ENCODE measurements at places on chromosomes 6 and 20.

GRCh38 chr20:56442389-56443365, 25.8 kb upstream of the RTF2 start:
- no peaks in the 10 kb centered on the region for H3K27me3 ChIP-seq
- no peak overlapping the region for H3K4me3 ChIP-seq
- H3K27ac ChIP-seq: no peak overlapping the region
- H3K36me3 ChIP-seq: no peaks in the 10 kb centered on the region

GRCh38 chr20:20658871-20659431, 53.5 kb downstream of the RALGAPA2 start:
- DNase-seq: no peak
- H3K27me3 ChIP-seq: no peaks in the 10 kb centered on the region
- H3K4me1 ChIP-seq: no peaks in the 10 kb centered on the region
- H3K4me3 ChIP-seq: no peak overlapping the region
- no peak overlapping the region for H3K27ac ChIP-seq
- no peaks in the 10 kb centered on the region for H3K36me3 ChIP-seq

- H3K27me3 ChIP-seq: no peaks in the 10 kb centered on the region
- no peak for DNase-seq
- H3K4me1 ChIP-seq: no peaks in the 10 kb centered on the region
- H3K27ac ChIP-seq: no peak overlapping the region
These were observed 49.9 kb upstream of the TOP1 start for GRCh38 chr20:40978761-40979160.

GRCh38 chr6:17012421-17013225, 89.2 kb upstream of the STMND1 start:
- no peak for DNase-seq
- H3K36me3 ChIP-seq: no peaks in the 10 kb centered on the region
- H3K4me3 ChIP-seq: no peak overlapping the region
- H3K27me3 ChIP-seq: no peaks in the 10 kb centered on the region
- no peak overlapping the region for H3K27ac ChIP-seq

GRCh38 chr6:167827583-167828324, 1.0 kb downstream of the AFDN start:
- peak overlapping the region; percentile 77 for H3K27ac ChIP-seq
- peaks cover 35% of the 10 kb centered on the region for H3K4me1 ChIP-seq
- peak overlapping the region; percentile 82 for H3K4me3 ChIP-seq
- no peaks in the 10 kb centered on the region for H3K36me3 ChIP-seq
- peak; percentile 74 for DNase-seq

DNA sequence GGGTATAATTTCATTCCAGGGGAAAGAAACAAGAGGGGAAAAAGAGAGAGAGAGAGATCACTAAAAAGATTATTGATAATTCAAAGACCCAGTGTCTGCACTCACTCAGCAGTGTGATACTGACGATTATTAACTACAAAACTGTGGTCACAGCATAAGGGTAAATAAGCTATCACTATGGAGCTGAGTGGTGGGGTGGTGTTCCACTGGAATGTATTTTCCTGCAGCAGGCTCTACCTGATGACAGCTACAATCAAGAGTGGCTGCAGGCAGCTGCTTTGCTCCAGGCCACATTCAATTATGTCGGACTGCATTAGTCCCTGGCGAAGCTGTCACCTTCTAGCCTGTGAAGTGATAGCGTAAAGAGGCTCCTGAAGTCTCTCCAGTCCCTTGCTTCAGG, 122.2 kb upstream of the TFAP2D start:
- no peaks in the 10 kb centered on the region for H3K27me3 ChIP-seq
- H3K4me3 ChIP-seq: no peak overlapping the region
- H3K27ac ChIP-seq: no peak overlapping the region
- DNase-seq: no peak

DNA sequence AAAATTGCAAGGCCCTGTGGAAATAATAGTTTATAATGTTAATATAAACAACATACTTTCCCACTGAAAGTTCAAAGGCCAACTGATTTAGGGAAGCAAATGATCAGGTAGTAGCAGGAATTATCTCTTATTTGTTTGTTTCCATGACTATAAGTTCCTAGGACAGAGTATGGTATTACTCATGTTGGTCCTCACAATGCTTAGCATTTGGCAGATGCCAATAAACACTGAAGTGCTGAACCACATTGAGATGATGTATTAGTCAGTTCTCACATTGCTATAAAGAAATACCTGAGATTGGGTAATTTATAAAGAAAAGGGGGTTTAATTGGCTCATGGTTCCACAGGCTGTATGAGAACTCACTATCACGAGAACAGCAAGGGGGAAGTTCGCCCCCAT, 129.6 kb upstream of the NUP153 start:
- H3K36me3 ChIP-seq: peaks cover 42% of the 10 kb centered on the region
- no peak overlapping the region for H3K4me3 ChIP-seq
- DNase-seq: no peak
- H3K27me3 ChIP-seq: no peaks in the 10 kb centered on the region
- H3K4me1 ChIP-seq: peaks cover 3% of the 10 kb centered on the region

- no peak for DNase-seq
- no peaks in the 10 kb centered on the region for H3K27me3 ChIP-seq
- H3K4me1 ChIP-seq: no peaks in the 10 kb centered on the region
- no peak overlapping the region for H3K4me3 ChIP-seq
These were observed 474.4 kb upstream of the RNF217 start for GRCh38 chr6:124487623-124488431.

DNA sequence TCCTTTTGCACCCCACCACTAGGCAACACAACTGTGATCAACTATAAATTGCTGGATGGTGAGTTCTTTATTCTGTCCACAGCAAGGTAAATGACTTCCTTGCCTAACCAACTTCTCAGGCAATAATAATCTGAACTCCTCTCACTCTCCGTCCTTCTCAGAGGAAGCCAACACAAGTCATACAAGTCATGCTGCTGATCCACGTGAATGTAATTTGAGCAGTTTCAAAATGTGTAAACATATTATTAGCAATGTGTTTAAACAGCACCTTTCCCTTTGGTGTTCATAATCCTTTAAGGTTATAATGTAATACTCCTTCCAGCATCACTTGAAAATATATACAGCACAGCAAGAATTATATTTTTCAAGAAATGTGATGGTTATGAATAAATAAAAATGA, 127.9 kb downstream of the QRSL1 start:
- H3K4me1 ChIP-seq: no peaks in the 10 kb centered on the region
- no peaks in the 10 kb centered on the region for H3K27me3 ChIP-seq
- DNase-seq: no peak
- no peaks in the 10 kb centered on the region for H3K36me3 ChIP-seq

- peaks cover 10% of the 10 kb centered on the region for H3K4me1 ChIP-seq
- DNase-seq: no peak
- no peak overlapping the region for H3K4me3 ChIP-seq
- H3K36me3 ChIP-seq: no peaks in the 10 kb centered on the region
- H3K27me3 ChIP-seq: no peaks in the 10 kb centered on the region
These were observed 70.8 kb upstream of the SASH1 start for GRCh38 chr6:148271711-148272439.

- no peak for DNase-seq
- H3K4me1 ChIP-seq: peaks cover 16% of the 10 kb centered on the region
- H3K27ac ChIP-seq: peak overlapping the region; percentile 37
- H3K4me3 ChIP-seq: no peak overlapping the region
These were observed 22.4 kb upstream of the MROH8 start for GRCh38 chr20:37201827-37202162.

GRCh38 chr6:16789329-16790038, 28.2 kb upstream of the ATXN1 start:
- H3K4me1 ChIP-seq: no peaks in the 10 kb centered on the region
- no peak overlapping the region for H3K27ac ChIP-seq
- H3K36me3 ChIP-seq: no peaks in the 10 kb centered on the region
- DNase-seq: no peak

DNA sequence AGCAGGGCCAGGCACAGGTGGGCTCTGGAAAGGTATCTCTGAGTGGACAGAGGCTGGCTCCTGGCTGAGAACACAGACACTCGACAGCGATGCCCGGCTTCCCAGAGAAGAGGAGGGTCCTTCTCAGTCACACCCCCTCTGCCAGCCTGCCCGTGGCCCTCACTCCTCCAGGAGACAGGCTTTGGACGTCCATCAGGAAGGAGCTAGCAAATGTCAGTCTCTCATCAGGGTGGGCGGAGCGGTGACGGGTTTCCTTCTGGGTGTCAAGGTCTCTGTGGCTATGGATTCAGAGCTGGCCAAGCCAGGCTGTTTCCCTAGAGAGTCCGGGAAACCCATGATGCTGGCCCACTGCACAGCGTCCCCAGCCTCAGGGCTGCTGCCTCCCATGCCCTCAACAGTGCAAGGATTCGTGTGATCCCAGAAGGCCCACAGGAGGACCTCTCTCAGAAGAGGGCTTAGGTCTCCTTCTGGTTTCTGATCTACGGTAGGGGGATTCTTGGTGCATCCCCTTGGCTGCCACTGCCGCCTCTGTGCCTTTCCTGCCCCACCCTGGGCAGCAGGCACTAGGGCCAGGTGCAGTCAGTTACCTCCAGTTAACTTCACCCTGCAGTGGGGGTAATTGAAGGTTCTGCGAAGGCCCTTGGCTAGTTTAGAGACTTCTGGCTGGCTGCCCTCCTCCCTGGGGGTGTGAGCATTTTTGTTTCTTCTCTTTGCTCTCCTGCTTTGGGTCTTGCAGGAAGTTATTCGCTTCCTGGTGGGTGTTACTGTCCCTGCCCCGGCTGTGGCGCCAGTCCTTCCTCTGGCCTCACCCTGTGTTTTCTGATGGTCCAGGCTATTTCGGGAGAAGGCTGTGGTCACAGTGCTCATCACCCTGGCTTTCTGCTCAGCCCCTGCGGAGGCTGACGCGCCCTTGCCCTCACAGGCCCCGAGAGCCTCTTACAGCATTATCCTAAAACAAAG, 80.2 kb downstream of the CDH4 start:
- peaks cover 12% of the 10 kb centered on the region for H3K27me3 ChIP-seq
- no peak overlapping the region for H3K4me3 ChIP-seq
- no peak for DNase-seq
- H3K27ac ChIP-seq: no peak overlapping the region
- H3K4me1 ChIP-seq: no peaks in the 10 kb centered on the region

- H3K36me3 ChIP-seq: peaks cover 61% of the 10 kb centered on the region
- H3K27me3 ChIP-seq: no peaks in the 10 kb centered on the region
- no peaks in the 10 kb centered on the region for H3K4me1 ChIP-seq
- no peak overlapping the region for H3K4me3 ChIP-seq
- no peak overlapping the region for H3K27ac ChIP-seq
These were observed 9.2 kb upstream of the GTF2H4 start for GRCh38 chr6:30898750-30899360.

DNA sequence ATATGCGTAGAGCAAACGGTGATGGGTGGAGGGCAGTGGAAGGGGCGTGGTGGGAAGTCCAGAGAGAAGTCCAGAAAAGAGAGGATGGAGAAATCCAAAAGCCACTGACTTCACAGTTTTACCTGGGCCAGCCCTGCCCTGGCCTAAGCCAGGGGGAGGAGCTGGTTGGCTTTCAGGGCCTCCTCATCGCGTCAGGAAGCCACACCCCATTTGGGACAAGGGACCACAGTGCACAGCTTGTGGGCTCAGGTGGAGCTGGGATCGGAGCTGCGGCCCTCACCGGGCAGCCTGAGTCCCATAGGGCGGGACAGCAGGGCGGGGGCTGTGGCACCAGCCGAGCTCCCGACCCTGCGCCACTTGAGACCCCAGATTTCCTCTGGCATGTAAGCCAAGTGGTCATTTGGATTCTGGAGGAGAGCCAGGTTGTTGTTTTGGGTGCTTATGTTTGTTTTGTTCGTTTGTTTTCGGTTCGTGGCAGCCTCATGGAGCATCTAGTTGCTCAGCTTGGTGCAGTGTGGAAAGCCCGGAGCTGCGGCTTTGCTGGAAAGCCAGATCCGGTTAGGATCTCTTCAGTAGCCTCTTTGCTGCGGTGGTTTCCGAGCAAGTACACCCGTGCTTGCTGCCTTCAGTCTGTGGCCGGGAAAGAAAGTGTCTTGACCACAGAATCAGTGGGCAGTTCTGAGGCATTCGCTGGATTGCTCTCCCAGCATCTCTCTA, 42.2 kb downstream of the RIOK1 start:
- no peaks in the 10 kb centered on the region for H3K36me3 ChIP-seq
- DNase-seq: no peak
- peaks cover 12% of the 10 kb centered on the region for H3K4me1 ChIP-seq
- no peaks in the 10 kb centered on the region for H3K27me3 ChIP-seq
- H3K27ac ChIP-seq: no peak overlapping the region
- H3K4me3 ChIP-seq: no peak overlapping the region

GRCh38 chr6:108896111-108896661, 48.0 kb downstream of the ARMC2 start:
- H3K4me1 ChIP-seq: peaks cover 15% of the 10 kb centered on the region
- no peaks in the 10 kb centered on the region for H3K36me3 ChIP-seq
- peak overlapping the region; percentile 36 for H3K27ac ChIP-seq
- H3K4me3 ChIP-seq: no peak overlapping the region

DNA sequence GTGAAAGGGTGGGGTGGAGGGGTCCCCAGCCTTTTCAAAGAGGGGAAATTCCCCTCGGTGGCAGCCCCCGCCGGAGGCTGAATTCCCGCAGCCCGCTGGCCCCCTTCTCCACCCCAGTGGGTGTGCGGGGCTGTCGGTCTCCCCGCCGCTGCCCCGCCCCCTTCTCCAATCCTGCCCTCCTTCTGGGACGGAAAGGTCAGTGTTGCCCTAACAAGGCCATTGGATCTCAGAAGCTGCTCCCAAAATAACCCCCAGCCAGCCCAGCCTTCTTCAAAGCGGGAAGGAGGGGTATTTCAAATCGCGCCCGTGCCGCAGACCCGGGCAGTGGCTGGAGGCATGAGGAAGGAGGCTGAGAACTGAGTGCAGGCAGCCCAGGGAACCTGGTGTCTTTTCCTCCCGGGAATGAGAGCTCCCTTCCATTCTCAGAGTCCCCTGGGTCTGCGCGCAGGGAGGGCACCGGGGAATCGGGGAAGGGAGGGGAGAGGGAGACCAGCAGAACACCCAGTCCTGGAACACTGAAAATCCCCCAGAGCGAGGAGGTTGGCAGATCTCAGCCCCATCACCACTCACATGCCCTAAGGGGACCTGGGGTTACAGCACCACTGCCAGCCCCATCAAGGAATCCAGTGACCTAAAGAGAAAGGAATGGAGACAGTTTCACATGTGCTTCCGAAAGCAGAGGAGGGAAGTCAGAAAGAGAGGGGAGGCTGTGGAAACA, at the start of gene JPH2:
Gene JPH2, minus strand, starts transcription at position 135 of the 718 bp plus-strand sequence. CDS start 483 bp downstream, outside the sequence.
- H3K36me3 ChIP-seq: no peaks in the 10 kb centered on the region
- H3K27me3 ChIP-seq: peaks cover 11% of the 10 kb centered on the region
- H3K4me1 ChIP-seq: peaks cover 31% of the 10 kb centered on the region
- peak within 1 kb of the TSS; percentile 72 for H3K27ac ChIP-seq
- no peak for DNase-seq
- H3K4me3 ChIP-seq: peak within 1 kb of the TSS; percentile 53

GRCh38 chr20:6866741-6867140, 99.3 kb downstream of the BMP2 start:
- no peak for DNase-seq
- H3K27me3 ChIP-seq: peaks cover 1% of the 10 kb centered on the region
- H3K36me3 ChIP-seq: no peaks in the 10 kb centered on the region
- H3K4me1 ChIP-seq: peaks cover 3% of the 10 kb centered on the region
- H3K27ac ChIP-seq: no peak overlapping the region
- no peak overlapping the region for H3K4me3 ChIP-seq

Measured in suprapubic skin (tissue), 4 donors.